ENCODE measurements at places on chromosomes 16 and 17.

- DNase-seq, result peak; percentile 61
Observed at GRCh38 chr16:88570691-88571092, 489 bp downstream of the ZC3H18 start.

- DNase-seq, result no peak
Observed at GRCh38 chr17:77125432-77125901, 15.3 kb upstream of the SEC14L1 start.

DNA sequence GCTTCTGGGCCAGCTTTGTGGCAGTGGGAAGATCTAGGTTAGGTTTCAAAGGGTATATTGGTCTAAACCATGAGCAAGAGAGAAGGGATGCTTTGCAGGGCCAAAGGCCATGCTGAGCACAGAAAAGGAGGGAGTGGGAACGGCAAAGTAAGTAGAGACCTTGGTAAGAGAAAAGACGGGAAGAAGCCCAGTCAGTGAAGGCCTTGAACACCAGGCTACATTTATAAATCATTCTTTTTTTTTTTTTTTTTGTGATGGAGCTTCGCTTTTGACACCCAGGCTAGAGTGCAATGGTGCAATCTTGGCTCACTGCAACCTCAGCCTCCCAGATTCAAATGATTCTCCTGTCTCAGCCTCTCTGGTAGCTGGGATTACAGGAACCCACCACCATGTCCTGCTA lies 18.1 kb downstream of the TOM1L2 start:
- no peak for DNase-seq

DNA sequence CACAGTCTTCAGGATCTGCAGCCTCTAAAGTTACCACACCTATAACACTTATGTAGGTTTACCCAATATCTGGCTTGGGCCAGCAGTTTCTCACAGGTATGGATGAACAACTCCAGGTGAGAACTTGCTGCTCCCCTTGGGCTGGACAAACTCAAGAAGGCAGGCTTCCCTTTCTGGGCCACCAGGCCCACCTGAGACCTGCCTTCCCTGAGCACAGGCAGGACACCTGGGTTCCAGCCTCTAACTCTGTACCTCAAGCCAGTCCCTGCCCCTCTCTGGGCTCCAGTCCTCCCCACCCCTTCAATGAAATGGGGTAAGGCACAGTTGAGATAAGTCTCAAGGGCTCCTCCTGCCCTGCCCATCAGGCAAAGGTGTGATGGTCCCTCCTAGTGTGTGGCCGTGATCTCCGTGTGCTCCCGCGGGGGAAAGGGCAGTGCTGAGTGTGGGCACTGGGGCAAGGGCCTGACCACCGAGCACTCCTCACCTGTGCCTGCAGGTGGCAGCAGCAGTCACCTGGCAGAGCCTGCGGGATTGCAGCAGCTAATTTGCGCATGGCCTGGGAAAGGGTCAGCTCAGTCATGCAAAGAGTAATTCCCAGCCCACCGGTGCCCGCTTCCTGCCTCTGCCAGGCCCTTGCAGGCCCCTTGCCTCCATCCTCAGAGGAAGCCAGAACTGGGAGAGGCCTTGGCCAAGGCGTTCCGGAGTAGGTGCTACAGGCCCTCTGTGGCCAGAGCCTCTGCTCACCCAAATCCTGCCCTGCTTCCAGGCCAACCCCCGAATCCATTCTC lies 28.2 kb upstream of the ADGRG1 start:
- peak; percentile 53 for DNase-seq

- DNase-seq, result peak; percentile 41
Observed at GRCh38 chr17:48055531-48056245, 7.5 kb downstream of the NFE2L1 start.

- DNase-seq, result no peak
Observed at GRCh38 chr16:70736465-70737376, 50.9 kb upstream of the MTSS2 start.

GRCh38 chr17:43984521-43984920 lies 19.9 kb upstream of the NAGS start:
- no peak for DNase-seq

DNA sequence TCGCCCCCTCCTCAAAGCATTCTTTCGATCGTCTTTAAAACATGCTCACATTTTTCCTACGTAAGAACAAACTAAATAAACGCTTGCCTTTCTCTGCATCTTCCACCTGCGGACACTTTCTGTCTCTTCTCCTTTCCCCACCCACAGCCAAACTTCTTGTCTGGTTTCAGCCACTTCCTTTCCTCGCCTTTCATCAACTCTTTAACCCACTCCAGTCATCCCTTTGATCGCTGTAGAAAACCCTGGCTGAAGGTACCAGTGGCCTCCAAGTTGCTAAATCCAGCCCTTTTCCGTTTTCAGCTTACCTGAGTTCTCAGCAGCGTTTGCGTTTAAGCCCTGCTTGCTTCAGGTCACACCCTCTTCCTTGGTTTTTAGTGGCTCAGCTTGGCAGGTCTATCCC lies 483 bp downstream of the RPA1 start:
- DNase-seq, result no peak

DNA sequence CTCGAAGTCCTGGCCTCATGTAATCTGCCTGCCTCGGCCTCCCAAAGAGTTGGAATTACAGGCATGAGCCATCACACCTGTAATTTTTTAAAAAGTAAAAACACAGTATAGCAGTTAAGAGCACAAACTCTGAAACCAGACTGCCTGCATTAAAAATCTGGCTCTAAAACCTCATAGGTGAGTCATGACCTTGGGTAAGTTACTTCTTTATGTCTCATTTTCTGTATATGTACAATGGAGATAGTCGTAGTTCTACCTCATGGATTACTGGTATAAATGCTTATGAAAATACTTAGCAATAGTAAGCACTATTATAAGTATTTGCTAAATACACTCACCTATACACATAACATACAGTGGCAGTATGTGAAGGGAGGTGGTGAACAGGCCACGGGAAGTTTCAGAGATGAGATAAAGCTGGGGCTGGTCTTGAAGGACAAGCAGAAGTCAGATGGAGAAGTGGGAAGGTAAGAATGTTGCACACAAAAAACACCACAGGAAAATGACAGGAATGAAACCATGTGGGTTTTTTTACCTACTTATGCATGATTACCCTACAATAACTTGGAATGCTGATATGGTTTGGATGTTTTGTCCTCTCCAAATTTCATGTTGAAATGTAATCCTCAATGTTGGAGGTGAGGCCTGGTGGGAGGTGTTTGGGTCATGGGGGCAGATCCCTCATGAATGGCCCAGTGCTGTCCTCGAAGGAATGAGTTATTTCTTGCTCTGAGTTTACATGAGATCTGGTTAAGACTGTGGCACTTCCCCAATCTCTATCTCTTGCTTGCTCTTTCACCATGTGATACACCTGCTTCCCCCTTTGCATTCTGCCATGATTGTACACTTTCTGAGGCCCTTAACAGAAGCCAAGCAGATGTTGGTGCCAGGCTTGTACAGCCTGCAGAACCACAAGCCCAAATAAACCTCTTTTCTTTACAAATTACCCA lies 33.9 kb downstream of the ZNF652 start:
- no peak for DNase-seq

DNA sequence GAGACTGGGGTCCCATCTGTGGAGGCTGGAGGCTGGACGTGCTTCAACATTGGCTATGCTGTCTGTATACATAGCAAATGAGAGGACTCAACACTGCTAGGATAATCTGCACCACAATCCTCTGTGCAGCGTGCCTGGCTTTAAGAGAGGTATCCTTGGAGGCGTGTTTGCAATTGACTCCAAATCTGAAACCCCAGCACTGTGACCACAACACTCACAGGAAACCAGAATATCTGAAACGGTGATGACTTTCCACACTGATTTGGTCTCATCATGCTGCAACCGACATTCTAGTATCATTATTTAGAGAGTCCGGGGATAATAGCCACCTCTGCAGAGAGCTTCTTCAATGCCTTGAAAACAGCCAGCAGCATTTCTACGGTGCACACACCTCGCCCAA lies 35.1 kb downstream of the TLE7 start:
- DNase-seq, result no peak

GRCh38 chr16:37511-37910 lies 15.9 kb downstream of the POLR3K start:
- DNase-seq, result no peak

DNA sequence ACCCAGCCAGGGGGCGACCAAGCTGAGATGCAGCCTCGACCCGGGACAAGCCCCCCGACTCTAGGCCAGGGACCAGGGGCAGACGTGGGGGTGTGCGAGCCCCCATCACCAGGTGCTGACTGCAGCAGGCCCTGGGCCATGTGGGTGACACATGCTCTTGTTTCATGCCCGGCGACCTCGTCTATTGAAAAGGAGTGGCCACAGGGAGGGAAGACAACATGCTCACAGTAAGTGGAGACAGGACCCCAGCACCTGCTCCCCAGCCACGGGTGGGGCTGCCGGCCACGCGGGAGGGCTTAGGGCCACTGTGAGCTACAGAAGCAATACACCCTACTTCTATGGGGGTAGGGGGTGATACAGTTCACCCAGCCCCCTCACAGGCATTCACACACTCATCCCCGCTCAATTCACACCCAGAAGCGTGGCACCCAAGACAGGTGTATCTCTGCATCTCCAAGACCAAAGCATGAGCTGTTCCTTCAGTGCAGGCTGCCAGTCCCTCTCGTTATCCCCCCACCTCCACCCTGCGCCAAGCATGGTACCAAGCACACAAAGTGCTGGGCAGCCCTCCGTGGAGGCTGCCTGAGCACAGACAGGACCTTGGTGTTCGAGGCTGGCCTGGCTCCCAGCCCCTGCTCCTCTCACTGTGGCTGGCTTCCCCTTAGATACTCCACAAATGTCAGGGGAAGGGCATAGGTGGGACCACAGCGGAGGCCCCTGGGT lies 13.6 kb downstream of the VASN start:
- DNase-seq, result no peak

GRCh38 chr16:56259425-56259779 lies 68.1 kb downstream of the GNAO1 start:
- DNase-seq, result no peak

DNA sequence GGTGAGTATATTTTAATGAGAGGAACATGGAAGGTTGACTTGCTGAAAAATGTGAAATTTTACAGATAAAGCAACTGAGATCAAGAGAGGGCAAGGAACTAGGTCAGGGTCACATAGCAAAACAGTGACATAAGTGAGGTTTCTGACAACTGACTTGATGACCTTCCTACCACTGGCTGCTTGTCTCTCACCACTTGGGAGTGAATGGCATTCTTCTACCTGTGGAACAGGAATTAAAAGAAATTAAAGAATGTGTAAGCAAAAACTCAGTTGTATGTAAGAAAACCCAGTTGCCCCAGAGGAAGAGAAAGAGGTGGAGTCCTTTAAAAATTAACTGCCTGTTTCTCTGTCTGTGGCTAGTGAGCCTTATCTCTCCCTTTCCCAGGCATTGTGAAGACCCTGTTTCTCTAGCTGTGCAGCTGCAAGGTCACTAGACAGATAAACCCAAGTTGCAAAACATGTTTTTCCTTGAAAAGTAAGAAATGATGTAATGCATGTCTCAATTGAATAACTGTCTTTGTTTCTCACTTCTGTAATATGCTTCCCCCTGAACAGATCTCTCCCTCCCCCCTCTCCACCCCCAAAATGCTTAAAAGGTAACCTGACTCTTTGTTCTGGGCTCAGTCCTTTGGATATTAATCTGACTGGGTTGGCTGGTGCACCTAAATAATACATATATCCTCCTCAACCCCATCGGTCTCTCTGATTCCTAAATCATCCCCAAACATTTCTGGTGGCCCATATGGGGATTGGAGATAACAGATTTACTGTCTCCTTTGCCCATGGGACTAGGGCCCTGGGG lies 23.4 kb downstream of the ACSM1 start:
- no peak for DNase-seq

DNA sequence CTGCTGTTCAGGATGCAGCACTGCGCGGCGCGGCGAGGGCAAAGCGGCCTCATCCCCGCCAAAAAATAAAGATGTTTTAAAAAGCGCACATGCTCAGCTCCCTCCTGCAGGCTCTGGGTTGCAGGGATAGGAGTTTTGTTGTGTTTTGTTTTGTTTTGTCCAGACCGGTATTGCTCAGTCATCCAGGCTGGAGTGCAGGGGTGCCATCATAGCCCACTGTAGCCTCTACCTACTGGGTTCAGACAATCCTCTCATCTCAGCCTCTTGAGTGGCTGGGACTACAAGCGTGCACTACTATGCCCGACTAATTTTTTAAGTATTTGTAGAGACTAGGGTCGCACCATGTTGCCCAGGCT lies 636 bp downstream of the WWOX start:
- DNase-seq, result no peak

DNA sequence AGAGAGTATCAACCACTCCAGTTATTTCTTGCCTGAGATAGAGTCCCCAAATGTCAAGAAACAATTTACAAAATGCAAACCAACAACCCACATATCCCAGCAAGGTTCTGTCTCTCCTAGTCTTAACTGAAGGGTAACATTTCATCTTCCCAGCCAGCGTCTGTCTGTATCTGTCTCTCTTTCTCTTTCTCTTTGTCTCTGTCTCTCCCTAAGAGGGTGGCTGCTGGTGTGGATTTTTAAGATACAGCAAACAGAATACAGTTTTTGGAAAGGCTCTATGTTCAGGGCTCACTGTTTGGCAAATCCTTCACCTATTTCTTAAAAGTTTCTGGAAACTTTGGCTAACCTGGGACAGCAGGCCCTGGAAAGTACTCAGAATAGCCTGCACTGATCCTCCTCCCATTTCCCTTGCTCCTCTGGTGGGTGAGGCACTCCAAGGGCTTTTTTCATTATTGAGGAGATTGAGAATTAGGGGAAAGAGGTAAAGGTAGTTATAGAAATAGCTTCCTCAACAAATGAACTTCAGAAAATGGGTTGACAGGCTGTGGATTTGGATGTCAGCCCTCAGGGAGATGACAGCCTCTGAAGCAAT lies 6.2 kb downstream of the HOXB4 start:
- DNase-seq, result no peak

DNA sequence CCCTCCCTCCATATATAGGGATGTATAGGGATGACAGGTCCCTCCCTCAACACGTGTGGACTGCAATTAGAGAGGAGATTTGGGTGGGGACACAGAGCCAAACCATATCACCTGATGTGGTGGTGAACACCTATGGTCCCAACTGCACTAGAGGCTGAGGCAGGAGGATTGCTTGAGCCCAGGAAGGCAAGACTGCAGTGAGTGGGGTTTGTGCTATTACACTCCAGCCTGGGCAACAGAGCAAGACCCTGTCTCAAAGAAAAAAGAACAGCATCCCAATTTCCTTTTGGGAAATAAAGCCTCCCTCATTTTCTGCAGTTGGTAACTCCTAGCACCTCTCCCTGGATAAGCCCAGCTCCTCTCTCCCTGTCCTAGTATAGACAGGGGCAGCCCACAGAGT lies 23.8 kb upstream of the LYRM9 start:
- no peak for DNase-seq
